Lung (tissue), 17 donors: ENCODE measurements at places on chromosomes 2 and 18.

DNA sequence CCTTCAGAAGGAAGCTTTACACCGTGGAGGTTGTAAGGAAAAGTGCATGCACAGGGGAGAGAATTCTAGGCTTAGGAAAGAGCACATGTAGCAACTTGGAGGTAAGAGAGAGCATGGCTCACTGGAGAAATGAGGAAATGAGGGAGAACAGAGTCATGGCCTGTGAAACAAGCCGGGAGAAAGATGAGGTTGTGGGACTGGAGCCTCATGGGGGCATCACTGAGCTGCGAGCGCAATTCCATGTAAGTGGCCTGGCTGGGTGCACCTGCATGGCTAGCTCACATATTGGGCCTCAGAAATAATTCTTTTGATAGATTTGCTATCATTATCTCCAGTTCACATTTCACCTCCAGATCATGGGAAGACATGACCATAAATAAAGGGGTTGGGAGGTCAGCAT is 785.5 kb upstream of the RAB6C start:
- H3K4me3 ChIP-seq, result no peak overlapping the region
- no peak overlapping the region for H3K27ac ChIP-seq
- no peak for DNase-seq
- no peaks in the 10 kb centered on the region for H3K36me3 ChIP-seq
- no peaks in the 10 kb centered on the region for H3K4me1 ChIP-seq
- H3K27me3 ChIP-seq, result no peaks in the 10 kb centered on the region

- H3K27ac ChIP-seq, result no peak overlapping the region
- H3K36me3 ChIP-seq, result no peaks in the 10 kb centered on the region
- H3K27me3 ChIP-seq, result no peaks in the 10 kb centered on the region
- DNase-seq, result no peak
- no peaks in the 10 kb centered on the region for H3K4me1 ChIP-seq
- no peak overlapping the region for H3K4me3 ChIP-seq
Measured at GRCh38 chr2:144572977-144573376, 53.1 kb upstream of the ZEB2 start.

DNA sequence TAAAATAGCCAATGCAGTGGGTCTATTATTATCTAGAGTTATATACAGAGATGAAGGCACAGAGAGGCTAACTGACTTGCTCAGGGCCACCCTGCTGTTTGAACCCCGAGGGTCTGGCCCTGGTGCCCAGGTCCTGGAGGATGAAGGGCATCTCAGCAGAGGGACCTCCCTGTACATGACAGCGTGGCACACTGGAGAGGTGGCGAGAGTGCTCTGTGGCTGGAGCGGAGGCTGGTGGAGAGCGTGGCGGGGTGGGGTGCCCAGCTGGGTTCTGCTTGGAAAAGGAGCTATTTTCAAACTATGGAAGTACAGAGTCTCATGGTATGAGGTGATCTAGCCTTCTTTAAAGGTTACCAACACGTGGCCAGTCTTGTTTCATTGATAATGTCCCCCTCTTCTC is 35.8 kb downstream of the GREB1 start:
- peaks cover 14% of the 10 kb centered on the region for H3K4me1 ChIP-seq
- H3K27ac ChIP-seq, result no peak overlapping the region
- DNase-seq, result no peak
- H3K27me3 ChIP-seq, result no peaks in the 10 kb centered on the region
- no peaks in the 10 kb centered on the region for H3K36me3 ChIP-seq

DNA sequence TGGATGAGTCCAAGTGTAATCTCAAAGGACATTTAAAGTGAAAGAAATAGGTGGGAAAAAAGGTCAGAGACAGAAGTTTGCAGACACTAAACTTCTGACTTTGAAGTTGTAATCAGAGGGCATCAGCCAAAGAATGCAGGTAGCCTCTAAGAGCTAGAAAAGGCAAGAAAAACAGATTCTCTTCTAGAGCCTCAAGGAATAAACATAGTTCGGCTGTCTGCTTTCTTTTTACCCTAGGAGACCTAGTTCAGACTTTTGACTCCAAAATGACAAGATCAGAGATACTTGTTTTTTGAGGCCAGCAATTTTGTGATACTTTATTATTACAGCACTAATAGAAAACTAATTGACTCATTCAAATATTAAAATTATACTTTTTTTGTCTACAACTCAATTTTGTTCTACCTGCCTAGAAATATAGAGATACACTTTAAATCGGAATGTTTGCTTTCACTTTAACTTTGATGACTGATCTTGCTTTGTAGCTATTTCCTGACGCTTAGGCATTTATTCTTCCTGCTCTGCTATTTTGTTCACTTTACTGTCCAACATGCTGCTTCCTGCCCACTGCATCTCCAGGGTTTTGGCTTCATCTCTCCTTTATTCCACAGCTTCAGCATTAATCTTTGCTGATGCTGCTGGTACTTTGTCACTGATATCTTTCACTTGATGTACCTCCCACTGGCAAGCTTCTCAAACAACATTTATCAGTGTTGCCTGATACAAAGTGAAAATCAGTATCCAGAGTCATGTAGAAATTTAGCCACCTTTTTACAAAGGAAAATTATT is 272.5 kb downstream of the DSEL start:
- no peak overlapping the region for H3K4me3 ChIP-seq
- no peak for DNase-seq
- H3K4me1 ChIP-seq, result no peaks in the 10 kb centered on the region
- H3K27ac ChIP-seq, result no peak overlapping the region

- no peaks in the 10 kb centered on the region for H3K36me3 ChIP-seq
- no peak overlapping the region for H3K27ac ChIP-seq
- no peak overlapping the region for H3K4me3 ChIP-seq
- H3K4me1 ChIP-seq, result no peaks in the 10 kb centered on the region
- no peak for DNase-seq
- no peaks in the 10 kb centered on the region for H3K27me3 ChIP-seq
Measured at GRCh38 chr18:4758980-4759379, 303.9 kb upstream of the DLGAP1 start.
